ENCODE measurements at places on chromosomes 16 and 17. TPM values are rescaled to one million over a fixed set of nuclear protein-coding genes. Genes with fewer than 3 reads are reported as not detected.

GRCh38 chr17:81394921-81395599 lies at the start of gene BAHCC1:
TSS of gene BAHCC1 (plus strand) at chr17:81395457. CDS start at chr17:81399740, 4,283 bp downstream.
- peak; percentile 100 for DNase-seq

GRCh38 chr17:45384789-45385262 lies 47.8 kb downstream of the ARHGAP27 start:
- DNase-seq: no peak

DNA sequence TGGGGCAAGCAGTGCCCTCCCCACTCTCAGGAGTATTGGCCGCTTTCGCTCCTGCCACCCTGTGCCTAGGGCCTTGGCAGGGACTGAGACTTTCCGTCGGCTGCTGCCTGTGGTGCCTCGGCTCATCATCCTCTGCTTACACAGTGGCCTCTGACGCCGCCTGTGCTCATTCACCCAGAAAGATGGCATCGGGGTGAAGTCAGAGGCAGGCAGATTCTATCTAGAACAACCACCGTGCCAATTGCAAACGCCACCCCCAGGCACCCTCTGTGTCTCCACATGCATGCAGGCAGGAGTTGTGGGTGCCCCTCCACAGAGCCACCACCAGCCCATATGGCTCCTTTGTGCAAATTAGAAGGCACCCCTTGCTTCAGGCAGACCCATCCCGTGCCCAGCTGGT lies 154.2 kb upstream of the GSE1 start:
- DNase-seq: no peak

The EPX gene
- not detected for total RNA-seq

The GDPD1 gene
- total RNA-seq: 1.5 TPM
